Activated CD8-positive, alpha-beta memory T cell treated with anti-CD3 and anti-CD28 coated beads for 24 hours (primary cell): ENCODE measurements at places on chromosomes 7 and 10.
A peak's percentile ranks its signal among the peaks of the same experiment; 100 is the strongest.

DNA sequence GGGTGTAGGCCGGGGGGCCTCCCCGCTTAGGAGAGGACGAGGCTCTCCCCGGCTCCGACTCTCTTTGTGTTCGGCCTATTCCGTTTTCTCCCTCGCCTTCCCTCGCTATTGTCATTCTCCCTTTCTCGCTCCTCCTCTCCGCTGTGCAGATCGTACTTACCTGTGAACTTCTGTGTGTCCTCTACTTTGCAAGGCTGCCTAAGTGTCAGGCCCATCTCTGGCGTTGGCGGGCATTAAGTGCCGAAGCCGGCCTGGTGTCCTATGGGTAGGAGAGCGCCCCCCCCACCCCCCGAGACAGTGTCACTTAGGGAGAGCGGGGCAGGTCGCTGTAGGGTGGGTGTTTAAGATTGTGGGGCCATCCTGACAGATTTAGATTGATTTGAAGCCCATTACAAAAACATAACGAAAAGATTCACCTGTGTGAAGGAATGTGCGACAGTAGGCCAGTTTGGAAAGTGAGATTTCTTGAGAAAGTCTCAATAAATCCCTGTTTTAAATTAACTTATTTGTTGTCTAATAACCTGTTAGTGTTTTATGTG is 579 bp downstream of the RBM33 start:
- DNase-seq = peak; percentile 80

DNA sequence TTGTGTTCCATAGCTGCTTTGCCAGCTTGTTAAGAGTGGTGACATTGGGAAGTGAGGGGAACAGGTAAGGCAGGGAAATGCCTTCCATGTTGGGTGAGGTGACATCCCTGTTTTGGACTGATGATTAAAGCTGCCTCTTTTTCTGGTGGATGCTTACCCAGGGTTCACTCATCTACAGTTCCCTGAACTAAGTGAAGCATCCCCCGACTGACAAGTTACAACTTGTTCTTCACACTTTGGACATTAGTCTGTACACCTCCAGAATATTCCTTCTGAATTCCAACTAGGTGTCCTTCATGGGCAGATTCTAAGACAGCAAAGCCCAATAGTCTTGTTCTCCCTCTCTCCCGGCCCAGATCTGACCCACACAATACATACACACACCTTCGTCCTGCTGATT is 63.4 kb downstream of the HDAC9 start:
- DNase-seq = no peak

- no peak for DNase-seq
These were observed 206.5 kb downstream of the USP6NL start for GRCh38 chr10:11404901-11405300.

DNA sequence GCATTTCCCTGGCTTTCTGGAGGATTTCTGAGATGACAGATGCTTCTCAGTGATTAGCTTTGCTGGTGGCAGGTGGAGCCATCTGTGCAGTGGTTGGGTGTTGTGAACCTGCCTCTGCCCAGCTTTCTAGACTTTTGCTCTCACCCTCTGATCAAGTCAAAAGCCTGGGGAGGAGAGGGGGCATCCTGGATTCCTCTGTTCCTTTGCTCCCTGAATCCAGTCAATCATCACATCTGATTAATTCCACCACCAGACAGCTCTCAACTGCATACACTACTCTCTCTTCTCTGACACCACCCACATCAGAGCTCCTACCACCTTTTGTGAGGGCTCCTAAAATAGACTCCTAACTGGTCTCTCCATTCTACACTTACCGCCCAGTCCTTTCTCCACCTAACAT is 283.5 kb downstream of the WDR11 start:
- no peak for DNase-seq

- peak; percentile 73 for DNase-seq
These were observed 515 bp downstream of the GSDME start for GRCh38 chr7:24756545-24757352.

- DNase-seq = no peak
These were observed 41.4 kb upstream of the SLC26A5 start for GRCh38 chr7:103487419-103487818.
